ENCODE measurements at places on chromosomes 4 and X.
A peak's percentile ranks its signal among the peaks of the same experiment; 100 is the strongest.

DNA sequence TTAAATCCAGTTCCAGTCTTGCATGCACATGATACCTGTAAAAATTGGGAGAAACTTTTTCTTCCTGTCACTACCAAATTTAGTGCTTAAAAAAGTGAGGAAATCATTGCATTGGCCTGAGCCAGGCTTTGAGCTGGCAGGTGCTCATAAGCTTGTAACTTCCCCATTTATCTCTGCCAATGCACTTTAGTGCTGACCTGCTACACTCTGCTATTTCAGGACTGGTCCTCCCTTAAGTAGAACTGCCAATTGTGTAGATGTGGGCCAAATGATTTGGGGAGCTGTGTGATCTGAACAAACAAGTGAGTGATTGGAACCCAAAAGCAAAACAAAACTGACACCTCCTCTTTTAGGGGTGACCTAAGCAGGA is 51.8 kb downstream of the ZNF827 start:
- DNase-seq, result no peak

DNA sequence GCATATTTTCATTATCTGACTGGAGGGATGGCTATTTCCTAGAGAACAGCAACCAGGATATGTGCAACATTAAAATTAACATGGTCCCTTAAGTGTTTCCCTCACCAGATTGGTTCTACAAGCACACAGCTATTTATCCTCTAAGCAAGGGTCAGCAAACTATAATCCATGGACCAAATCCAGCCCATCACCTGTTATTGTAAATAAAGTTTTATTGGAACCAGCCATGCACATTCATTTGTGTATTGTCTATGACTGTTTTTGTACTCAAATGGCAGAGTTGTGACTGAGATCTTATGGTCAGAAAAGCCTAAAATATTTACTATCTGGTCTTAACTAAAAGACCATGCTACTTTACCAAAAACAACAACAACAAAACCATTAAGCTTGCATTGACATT is 77.9 kb downstream of the AMELX start:
- DNase-seq, result no peak

- DNase-seq, result no peak
These were observed 1.1 kb downstream of the CXCL1 start for GRCh38 chr4:73870260-73870659.

DNA sequence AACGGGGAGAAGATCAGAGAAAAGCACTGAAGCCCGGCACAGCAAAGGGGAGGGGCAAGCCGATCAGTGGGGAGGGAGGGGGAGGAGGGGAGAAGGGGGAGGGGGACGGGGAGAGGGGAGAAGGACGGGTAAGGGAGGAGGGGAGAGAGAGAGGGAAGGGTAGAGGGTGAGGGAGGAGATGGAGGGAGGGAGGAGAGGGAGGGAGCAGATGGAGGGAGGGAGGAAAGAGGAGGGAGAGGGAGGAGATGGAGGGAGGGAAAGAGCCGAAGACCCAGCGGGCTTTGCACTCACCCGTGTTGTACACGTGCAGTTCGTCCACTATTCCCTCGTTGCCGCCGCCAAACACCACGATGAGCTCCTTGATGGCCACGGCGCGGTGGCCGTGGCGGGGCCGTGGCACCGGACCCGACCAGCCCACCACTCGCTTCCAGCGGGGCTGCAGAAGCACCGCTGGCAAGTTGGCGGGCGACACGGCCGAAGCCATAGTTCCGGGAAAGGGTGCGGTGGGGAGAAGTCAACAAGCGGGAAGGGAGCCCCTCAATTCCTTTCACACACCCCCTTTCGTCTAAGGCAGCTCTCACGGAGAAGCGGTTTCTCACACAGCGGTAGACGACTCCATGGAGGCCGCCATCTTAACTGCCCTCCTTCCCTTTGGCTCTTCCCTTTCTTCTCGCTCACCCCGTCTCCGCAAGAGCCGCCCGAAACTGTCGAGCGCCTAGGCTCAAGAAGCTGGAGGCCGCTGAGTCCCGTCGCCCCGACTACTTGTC is 1.1 kb downstream of the HCFC1 start:
- peak; percentile 89 for DNase-seq

DNA sequence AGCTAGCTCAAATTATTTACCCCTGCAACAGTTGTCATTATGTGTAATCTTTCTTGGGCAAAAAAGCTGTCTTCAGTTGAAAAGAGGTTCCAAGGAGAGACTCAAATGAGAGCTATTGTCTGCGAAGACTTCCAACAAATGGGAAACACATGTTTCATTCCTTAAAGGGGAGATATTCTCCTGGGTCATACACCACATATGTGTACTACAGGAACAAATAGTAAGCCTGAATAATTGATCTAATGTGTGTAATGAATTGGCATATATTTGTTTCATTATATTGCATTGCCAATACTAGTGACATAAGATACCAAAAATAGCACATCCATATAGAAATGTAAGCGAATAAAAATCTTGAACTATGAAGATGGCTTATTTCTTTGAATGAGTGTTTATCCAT is 950.9 kb upstream of the NDST4 start:
- DNase-seq, result no peak

GRCh38 chrX:23482561-23482960 is 147.9 kb downstream of the PTCHD1 start:
- DNase-seq, result no peak

DNA sequence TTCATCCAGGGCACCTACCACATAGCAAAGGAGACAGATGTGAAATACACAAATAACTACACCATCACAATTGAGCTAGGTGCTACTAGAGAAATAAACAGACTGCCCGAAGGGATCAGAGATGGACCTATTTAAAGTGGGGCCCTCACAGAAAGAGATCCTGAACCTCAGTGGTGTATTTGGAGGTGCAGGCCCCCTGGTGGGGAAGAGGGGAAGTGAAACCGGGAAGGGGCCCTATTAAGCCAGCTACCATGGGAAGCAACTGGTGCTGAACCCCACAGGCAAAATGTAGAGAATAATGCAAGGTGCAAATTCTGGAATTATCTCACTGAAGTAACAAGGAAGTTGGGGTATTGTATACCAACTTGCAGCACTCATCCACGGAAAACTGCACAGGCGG is 78.6 kb upstream of the FAM9A start:
- DNase-seq, result peak; percentile 41

Measured in WERI-Rb-1 (cell line).